ENCODE measurements at places on chromosomes 3 and 15. TPM values are rescaled to one million over a fixed set of nuclear protein-coding genes. Genes with fewer than 3 reads are reported as not detected.

DNA sequence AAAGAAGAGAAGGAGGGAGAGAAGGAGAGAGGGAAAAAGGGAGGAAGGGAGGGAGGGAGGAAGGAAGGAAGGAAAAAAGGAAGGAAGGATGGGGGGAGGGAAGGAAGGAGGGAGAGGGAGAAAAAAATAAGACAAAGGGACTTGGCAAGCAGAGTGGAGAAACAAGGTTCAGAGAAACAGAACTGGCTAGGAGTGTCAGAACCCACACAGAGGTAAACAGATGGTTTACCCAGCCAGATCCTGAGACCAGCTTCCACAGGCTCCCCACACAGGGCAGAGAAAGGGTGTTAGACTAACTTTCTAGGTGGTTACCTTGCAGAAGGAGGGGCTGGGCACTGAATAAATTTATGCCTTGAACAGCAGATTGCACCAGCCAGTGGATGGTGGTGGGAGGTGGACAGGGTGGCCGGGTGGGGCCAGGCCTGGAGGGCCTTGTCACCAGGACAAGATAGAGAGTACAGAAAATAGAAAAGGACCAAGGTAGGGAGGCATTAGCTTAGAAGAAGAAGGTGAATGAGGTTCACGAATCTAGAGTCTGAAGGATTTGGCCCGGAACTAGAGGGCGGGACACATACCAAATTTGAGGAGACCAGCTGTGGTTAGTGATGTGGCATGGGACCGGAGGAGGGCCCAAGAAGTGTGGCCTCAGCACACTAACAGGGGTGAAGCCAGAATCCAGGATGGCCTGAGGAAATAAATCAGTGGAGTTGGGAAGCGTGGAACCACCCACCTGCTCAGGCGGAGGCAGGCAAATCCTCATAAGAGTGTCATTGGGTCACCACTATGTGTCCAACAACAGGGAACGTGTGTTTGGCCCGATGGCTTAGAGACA is 1.2 kb upstream of the TM4SF1 start:
- no peak for DNase-seq

DNA sequence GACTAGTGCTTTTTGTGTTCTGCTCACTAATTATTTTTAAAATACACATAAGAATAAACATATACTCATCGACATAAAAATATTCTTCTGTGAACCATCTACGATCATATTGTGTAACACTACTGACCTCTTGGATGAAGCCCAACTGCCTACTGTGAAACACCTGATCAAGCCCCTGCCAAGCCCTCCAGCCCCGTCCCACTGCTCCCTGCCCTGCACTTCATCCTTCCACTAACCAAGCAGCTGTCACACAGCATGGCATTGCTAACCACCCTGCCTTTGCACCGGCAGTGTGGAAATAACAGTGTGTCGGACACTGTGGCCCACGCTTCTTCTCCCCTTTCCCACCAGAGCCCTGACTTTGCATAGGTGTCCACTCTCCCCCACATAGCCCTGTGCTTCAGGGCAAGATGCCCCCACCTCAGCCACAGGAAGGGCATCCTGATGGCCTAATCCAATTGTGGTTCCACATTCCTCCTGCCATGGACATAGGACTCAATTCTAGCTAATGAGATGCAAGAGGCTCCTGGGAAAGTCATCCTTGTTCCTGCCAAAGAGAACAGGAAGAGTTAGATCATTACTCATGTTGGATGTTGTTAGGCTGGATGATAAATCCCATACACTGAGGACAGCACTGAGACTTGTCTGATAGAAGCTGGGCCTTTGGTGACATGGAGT is 35.0 kb upstream of the ARID3B start:
- no peak for DNase-seq

GRCh38 chr15:58260205-58260724 is 122.1 kb downstream of the AQP9 start:
- DNase-seq: no peak

GRCh38 chr3:176075491-176075890 is 1121.8 kb downstream of the TBL1XR1 start:
- no peak for DNase-seq

- peak; percentile 26 for DNase-seq
Observed at GRCh38 chr3:182713743-182714517, 79.4 kb upstream of the ATP11B start.

The C3orf49 gene
- 0.22 TPM for polyA plus RNA-seq

The ITIH1 gene
- not detected for polyA plus RNA-seq

The LMCD1 gene
- 253 TPM for polyA plus RNA-seq
